ENCODE measurements at places on chromosomes 13 and 19.

DNA sequence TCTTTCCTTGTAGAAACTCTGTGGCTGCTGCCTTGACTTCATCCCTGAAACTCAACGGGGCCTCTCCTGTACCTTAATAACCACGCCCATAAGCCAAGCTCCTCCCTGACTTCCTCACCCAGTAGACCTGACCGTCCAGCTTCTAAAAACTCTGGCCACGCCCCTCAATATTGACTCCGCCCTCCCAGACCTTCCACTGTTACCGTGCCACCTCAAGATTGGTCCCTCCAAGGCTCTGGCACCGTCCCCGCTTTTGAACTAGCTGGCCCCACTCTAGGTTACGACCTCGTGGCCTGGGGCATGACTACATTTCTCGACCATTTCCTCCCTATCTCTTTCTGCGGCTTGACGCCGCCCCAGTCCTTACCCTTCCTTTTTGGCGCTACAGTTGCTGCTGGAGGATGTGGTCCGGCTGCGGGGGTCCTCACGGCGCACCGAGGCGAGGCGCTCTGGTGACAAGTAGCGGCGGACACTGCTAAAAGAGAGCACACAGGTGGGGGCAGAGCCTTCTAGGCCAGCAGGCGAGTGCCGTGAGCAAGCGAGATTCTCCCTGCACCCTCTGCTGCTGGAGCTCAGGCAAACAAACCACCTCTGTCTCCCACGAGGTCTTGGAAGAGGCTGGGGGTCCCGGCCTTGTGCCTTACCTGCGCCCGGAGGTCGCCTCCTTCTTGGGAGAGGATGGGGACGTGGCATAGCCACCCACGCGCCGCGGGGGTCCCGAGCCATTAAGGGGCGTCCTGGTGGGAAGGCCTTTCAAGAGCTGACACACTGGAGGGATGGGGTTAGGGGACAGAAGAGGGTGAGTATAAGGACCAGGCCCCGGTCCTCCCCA lies 2.3 kb upstream of the EML2 start:
- H3K27ac ChIP-seq: peak overlapping the region; percentile 96
- H3K27me3 ChIP-seq: peaks cover 3% of the 10 kb centered on the region
- peak; percentile 82 for DNase-seq
- H3K4me3 ChIP-seq: peak overlapping the region; percentile 84
- peaks cover 37% of the 10 kb centered on the region for H3K4me1 ChIP-seq

GRCh38 chr13:111551204-111551820 lies 230.9 kb downstream of the TEX29 start:
- H3K36me3 ChIP-seq: no peaks in the 10 kb centered on the region
- no peak overlapping the region for H3K27ac ChIP-seq
- DNase-seq: no peak
- H3K4me1 ChIP-seq: no peaks in the 10 kb centered on the region

DNA sequence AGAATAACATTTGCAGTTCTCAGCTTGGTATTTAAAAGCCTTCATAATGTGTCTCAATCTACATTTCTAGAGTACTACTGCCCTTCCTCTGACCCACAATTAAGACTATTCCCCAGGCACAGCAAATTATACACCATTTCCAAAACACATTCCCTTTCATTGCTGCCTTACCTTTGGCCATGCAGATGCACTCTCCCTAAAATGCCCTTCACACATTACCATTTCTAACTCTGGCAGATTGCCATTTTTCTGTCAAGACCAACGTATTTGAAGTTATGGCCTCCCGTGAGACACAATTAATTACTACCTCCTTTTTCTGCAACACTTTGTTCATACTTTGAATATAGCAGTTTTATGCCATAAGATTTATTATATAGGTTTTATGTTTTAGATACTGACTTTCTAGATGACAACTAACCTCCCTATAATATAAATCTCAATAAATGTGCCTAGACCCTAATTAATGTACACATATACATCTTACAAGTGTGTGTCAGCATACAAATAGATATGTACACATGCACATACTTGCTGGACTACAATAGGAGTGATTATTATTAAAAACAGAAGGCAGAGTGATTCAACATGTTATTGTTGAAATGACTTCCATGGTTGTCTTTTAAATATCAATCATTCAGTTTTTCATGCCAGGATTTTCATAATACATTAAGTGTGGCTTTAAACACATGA lies 2902.5 kb downstream of the PCDH9 start:
- H3K4me1 ChIP-seq: no peaks in the 10 kb centered on the region
- H3K27ac ChIP-seq: no peak overlapping the region
- no peaks in the 10 kb centered on the region for H3K27me3 ChIP-seq

DNA sequence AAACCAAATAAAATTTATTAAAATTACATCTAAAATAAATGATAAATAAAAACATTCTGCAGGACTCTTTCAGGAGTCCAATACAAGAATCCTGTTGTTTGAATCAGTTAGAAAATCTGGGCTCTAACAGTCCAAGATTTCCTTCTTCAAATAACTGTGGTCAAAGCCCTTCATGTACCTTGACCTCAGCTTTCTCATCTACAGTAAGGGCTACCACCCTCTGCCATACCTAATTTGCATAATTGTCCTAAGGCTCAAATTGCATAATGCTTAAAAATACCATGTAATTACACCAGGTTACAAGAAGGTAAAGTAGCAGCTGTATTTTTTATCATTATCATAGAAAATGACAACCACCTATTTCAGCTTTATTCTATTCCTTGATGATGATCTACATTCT lies 54.3 kb downstream of the XPO4 start:
- DNase-seq: no peak
- no peaks in the 10 kb centered on the region for H3K27me3 ChIP-seq
- H3K36me3 ChIP-seq: no peaks in the 10 kb centered on the region
- H3K4me3 ChIP-seq: no peak overlapping the region
- no peaks in the 10 kb centered on the region for H3K4me1 ChIP-seq
- no peak overlapping the region for H3K27ac ChIP-seq

DNA sequence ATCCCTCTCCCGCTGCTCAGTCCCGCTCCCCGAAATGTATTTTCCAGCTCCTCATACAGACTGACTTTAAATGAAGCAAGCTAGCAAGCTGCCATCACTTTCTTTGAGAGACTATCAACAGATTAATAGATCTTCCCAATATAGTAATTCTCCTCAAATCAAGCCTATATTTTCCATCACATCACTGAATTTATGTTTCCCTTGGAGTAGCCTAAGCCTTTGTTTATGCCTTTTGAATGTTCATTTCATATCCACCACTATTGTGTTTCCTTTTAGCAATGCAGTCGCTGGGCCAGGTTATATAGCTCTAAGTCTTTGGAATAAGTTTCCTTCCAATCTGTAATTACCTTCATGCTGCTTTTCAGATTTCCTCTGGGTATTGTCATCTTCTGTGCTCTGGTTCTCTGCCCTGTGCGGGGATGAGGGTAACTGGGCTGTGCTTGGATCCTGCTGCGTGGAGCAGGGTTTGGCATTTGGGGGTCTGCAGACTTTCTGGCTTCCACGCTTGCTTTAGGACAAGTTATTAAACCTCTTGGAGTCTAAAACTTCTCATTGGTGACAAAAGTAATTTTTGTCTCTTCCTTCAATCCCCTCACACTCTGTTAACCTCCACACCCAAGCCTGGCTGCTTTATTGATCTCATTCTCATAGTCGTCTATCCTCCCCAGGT lies 256.9 kb downstream of the DLEU7 start:
- H3K4me1 ChIP-seq: peaks cover 16% of the 10 kb centered on the region
- H3K27ac ChIP-seq: no peak overlapping the region
- peaks cover 7% of the 10 kb centered on the region for H3K27me3 ChIP-seq
- no peaks in the 10 kb centered on the region for H3K36me3 ChIP-seq
- no peak overlapping the region for H3K4me3 ChIP-seq
- DNase-seq: no peak

DNA sequence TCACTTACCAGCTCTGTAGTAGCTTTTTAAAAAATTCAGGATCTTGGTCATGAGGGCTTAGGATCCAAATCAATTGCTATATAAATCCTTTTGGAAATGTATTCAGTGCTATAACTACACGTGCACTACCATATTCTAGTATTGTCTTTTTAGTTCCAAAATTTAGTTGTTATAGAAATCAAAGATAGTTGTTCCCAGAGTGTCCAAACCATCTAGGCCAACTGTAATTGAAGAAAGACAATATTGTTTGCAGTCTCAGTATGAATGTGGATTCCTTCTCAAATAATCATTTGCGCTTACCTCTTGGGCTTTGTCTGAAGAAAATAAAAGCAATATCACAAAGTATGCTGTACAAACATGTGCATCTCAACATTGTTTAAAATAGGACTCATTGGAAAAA lies 184.1 kb upstream of the EDNRB start:
- H3K27ac ChIP-seq: no peak overlapping the region
- DNase-seq: no peak
- no peaks in the 10 kb centered on the region for H3K36me3 ChIP-seq
- no peak overlapping the region for H3K4me3 ChIP-seq

GRCh38 chr19:1985588-1986356 lies 29.7 kb downstream of the BTBD2 start:
- H3K27ac ChIP-seq: no peak overlapping the region
- H3K4me3 ChIP-seq: no peak overlapping the region
- peaks cover 9% of the 10 kb centered on the region for H3K36me3 ChIP-seq
- DNase-seq: no peak
- no peaks in the 10 kb centered on the region for H3K27me3 ChIP-seq

All from activated naive CD8-positive, alpha-beta T cell treated with anti-CD3 and anti-CD28 coated beads, Interleukin-2, amount 10 ng/mL, durations not matched to agents 7 days and 5 days (primary cell).